Adrenal gland (tissue), 19 donors: ENCODE measurements at places on chromosomes 7 and 10. TPM values are rescaled to one million over a fixed set of nuclear protein-coding genes. Genes with fewer than 3 reads are reported as not detected.

The ZNF467 gene
- total RNA-seq = 10.0 TPM

The SLC26A5 gene
- 0.14 TPM for total RNA-seq

The VWDE gene
- 0.26 TPM for total RNA-seq

The PRSS37 gene
- not detected for total RNA-seq

The TMEM130 gene
- 29.8 TPM for total RNA-seq

The ADCY1 gene
- 5.1 TPM for total RNA-seq

The AASS gene
- total RNA-seq = 13.1 TPM

The NFKB2 gene
- total RNA-seq = 26.1 TPM

The PAX4 gene
- total RNA-seq = not detected

The JAKMIP3 gene
- total RNA-seq = 0.55 TPM

The RTKN2 gene
- total RNA-seq = not detected

The UPK3BL2 gene
- 0.52 TPM for total RNA-seq

The CALY gene
- not detected for total RNA-seq

The LRGUK gene
- 0.49 TPM for total RNA-seq

The CARD11 gene
- 5.8 TPM for total RNA-seq

The MEOX2 gene
- 0.78 TPM for total RNA-seq

The TMEM196 gene
- total RNA-seq = 1.1 TPM

The TBC1D12 gene
- 10.5 TPM for total RNA-seq

The AHR gene
- 102 TPM for total RNA-seq

The PAPOLB gene
- total RNA-seq = not detected

The CTAGE4 gene
- 0.24 TPM for total RNA-seq

The ANKRD1 gene
- total RNA-seq = 0.18 TPM

The ZNF438 gene
- total RNA-seq = 5.6 TPM

The TAS2R41 gene
- not detected for total RNA-seq

The FAM221A gene
- total RNA-seq = 4.5 TPM

The TPST1 gene
- total RNA-seq = 23.9 TPM

The DAGLB gene
- total RNA-seq = 45.0 TPM

The C10orf53 gene
- total RNA-seq = not detected

The NRCAM gene
- 212 TPM for total RNA-seq
